Stimulated activated CD8-positive, alpha-beta memory T cell treated with anti-CD3 and anti-CD28 coated beads, Interleukin-4, amount 100 ng/mL, for 1 hour (primary cell): ENCODE measurements at places on chromosomes 1 and 21.

- no peak for DNase-seq
Measured at GRCh38 chr1:80154176-80154575, 1147.6 kb upstream of the ADGRL4 start.

GRCh38 chr1:218851586-218851985 is 322.1 kb upstream of the LYPLAL1 start:
- DNase-seq: no peak

DNA sequence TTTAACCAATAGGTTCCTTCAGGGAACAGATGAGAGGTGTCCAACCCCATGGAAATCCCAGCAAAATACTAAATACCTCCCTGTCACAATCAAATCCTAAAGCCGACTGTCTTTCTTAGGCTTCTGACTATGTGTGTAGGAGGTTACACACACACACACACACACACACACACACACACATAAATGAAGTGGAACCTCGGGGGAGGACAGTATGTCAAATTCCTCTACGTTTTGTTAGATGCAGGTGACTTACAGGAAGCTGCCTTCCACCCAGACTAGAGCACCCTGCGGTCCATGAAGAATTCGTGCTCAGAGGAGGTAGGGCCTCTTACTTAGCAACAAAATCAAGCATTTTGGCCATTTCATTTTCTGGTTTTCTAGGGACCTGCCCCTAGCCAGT is 16.4 kb downstream of the RSPH1 start:
- DNase-seq: no peak

- no peak for DNase-seq
Measured at GRCh38 chr1:39694026-39694425, 2.8 kb upstream of the HPCAL4 start.

DNA sequence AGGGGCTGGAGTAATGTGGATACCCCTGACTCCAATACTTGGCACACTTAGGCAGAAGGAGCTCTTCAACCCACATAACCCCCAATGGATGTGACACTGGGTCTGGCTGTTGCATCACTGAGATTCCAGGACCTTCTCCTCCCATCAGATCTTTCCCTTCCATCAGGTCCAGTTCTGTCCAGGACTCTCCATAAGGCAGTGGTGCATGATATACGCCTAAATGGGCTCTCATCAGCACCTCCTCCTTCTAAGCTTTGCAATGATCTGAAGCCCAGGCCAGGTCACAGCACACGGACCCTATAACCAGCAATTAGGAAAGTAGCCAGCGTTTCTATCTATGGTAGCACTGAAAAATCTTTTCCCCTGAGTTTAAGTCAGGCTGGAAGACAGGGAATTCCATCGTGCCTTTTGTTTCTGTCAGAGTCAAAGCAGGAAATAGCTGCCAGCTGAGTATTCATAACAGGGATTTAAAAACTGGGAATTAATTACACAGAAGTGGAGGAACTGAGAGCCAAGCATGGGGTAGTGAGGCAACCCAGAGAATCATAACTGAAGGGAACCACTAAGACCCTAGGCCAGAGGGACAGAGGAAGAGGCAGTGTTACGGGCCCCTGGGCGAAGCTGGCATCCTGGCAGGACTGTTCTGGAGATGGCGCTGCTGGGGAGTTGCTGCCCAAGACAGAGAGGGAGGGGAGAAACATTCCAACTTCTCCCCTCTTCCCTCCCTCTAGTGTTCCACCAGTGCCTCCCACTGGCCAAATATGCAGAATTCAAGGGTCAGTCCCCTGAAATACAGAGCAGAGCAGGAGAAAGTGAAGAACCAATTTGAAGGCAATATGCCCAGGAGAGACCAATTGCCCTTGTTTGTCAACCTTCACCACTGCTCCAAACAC is 37.5 kb upstream of the HOOK1 start:
- no peak for DNase-seq

GRCh38 chr21:22993822-22994574 is 1995.8 kb downstream of the NCAM2 start:
- DNase-seq: no peak

DNA sequence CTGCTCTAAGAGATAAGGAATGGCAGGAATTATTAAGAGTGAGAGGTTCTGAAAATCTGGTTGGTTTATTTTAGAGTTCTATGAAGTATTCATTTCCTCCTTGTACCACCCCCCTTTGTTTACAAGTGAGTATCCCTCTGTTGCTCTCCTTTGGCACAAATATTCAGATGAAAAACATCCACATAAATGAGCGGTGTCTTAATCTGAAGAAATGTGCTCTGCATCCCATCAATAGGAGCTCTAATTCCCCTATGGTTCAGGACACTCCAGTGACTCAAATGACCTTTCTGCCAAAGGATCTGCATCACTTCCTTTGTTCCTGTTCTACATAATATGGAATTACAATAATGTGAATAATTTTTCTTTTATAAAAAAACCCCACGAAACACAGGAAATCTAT is 16.6 kb downstream of the DDAH1 start:
- DNase-seq: no peak

DNA sequence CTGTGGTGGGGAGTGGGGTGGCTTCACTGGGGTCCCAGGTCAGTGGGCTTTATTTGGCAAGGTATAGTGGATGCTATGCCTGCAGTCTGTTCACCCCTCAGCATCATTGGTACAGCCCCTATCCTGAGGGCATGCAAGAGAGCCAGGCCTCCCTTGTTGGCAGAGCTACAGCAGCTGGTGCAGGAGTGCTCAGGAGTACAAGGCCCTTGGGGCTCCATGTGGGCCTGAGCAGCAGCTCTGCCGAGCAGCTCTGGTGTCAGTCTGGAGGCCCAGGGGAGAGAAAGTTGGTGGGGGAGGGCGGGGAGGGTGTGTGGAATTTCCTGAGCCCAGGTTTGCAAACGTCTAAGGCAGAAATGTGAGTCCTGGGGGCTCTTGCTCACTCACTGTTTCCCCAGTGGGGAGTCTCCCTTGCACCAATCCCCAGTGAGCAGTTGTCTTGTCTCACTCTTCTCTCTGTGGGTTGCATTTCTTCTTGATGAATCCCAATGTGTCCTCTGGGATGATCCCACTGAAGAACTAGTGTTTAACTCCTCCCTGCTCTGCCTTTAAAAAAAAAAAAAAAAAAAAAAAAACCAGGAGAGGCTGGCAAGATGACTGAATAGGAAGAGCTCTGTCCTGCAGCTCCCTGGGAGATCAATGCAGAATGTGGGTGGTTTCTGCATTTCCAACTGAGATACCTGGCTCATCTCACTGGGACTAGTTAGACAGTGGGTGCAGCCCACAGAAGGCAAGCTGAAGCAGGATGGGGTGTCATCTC is 39.5 kb upstream of the CYP4X1 start:
- no peak for DNase-seq

DNA sequence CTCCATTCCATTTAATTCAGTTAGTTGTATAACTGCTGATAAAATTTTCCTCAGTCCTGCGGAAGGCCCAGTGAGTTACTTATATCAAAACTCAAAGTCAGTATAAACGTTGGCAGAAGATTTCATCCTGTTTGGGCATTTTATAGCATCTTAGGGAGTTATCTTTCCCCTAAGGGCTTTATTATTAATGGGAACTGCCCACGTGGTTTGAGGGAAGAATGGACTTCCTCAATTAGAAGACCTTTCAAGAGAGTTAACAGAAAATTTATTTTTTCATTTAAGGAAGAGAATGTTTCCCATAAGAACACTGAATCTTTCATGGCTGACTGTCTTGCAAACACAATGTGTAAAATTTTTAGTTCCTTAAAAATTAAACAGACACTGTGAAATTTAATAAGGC is 400.1 kb downstream of the NEGR1 start:
- no peak for DNase-seq

DNA sequence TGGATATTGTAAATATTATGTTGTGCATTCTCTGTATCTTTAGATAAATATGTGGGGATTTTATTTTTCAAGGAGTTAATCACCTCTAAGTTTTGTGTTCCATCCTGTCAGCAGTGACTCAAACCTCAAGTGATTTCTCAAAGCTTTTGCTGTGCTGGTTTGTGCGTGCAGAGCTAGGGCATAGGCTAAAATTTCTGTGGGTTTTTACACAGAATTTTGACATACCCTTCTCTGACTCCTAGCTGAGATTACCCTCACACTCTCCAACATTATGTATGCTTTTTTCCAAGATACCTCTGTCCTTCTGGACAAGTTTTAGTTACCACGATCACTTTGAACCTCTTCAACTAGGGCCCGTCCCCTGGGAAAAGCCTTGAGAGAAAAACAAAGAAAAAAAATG is 384.9 kb downstream of the NCAM2 start:
- no peak for DNase-seq

DNA sequence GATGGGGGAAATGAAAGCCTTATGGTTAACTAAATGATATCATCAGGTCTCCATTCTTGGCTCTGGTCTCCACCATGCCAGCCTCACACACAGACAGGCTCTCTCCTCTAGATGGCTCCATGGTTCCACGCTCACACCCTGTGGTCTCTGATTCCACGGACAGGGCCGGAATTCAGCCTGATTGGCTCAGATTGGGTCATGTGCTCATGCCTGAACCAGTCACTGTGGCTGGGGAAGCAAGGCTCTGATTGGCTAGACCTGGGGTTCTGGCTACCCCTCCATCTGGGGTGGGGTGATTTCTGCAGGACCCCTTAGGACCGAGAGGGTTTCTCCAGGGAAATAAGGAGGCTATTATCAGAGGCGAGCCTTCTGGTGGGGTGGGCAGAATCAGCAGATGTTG is 277.0 kb downstream of the PTPRU start:
- DNase-seq: no peak

DNA sequence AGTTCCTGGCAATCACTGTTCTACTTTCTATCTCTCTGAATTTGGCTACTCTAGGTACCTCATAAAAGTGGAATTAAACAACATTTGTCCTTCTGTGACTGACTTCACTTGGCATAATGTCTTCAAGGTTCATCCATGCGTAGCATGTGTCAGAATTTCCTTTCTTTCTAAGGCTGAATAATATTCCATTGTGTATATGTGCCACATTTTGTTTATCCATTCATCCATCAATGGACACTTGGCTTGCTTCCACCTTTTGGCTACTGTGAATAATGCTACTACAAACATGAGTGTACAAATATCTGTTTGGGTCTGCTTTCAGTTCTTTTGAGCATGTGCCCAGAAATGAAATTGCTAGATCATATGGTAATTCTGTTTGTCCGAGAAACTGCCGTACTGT is 14.7 kb downstream of the CACHD1 start:
- DNase-seq: no peak

DNA sequence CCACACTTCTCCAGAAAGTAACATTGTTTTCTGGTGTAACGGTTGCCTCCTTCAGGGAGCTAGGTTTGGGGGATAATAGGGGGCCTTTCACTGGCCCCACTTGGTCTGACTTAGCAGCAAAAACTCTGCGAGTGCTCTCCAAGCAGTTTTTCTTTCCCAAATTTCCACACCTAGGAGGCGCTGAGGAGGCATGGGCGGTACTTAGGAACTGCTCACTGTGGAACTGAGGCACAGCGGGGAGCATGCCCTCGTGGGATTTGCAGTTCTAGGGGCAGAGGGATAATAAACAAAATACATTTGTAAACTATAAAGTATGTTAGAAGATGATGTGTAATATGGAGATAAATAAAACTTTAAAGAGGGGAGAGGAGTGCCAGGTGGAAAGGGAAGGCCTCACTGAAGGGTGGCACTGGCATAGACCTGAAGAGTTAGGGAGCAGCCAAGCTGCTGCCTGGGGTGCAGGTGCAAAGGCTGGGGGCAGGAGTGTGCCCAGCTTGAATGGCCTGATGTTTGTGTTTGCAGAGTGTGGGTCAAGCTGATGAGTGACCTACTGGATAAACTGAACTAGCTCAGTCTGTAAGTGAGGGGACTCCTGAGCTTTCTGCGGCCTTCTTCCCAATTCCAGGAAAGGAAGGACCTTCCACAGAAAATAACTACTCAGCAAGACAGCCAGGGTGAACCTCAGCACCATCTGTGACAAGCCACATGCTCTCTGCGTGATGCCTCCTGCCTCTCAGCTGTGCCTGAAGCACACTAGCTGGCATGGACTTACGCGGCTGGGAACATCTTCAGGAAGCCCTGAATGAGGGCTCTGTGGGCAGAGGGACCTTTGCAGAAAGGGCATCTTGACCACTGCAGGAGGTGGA is 1.9 kb downstream of the EPHX1 start:
- DNase-seq: no peak

- no peak for DNase-seq
Measured at GRCh38 chr1:160068225-160068624, 1.7 kb downstream of the KCNJ10 start.

- DNase-seq: no peak
Measured at GRCh38 chr1:111598544-111598943, 21.0 kb upstream of the RAP1A start.

GRCh38 chr1:229769006-229769405 is 143.0 kb downstream of the URB2 start:
- DNase-seq: no peak
